ENCODE measurements at places on chromosomes 1 and 21. TPM values are rescaled to one million over a fixed set of nuclear protein-coding genes. Genes with fewer than 3 reads are reported as not detected.

Gene ACTL8
- not detected for total RNA-seq

Gene VAV3
- total RNA-seq = 0.88 TPM

Gene SLAMF9
- not detected for total RNA-seq

Gene DAB1
- not detected for total RNA-seq

Gene TOMM20
- total RNA-seq = 161 TPM

Gene NMNAT2
- total RNA-seq = 3.1 TPM

Gene OR10Z1
- not detected for total RNA-seq

Gene CYP4Z1
- not detected for total RNA-seq

Gene NBPF4
- not detected for total RNA-seq

Gene NKAIN1
- 3.3 TPM for total RNA-seq

Gene TNFRSF4
- not detected for total RNA-seq

Gene TSSK3
- total RNA-seq = 0.24 TPM

Gene MTARC1
- total RNA-seq = not detected

Gene SLC35F3
- not detected for total RNA-seq

Gene CA14
- total RNA-seq = not detected

Gene RBM11
- not detected for total RNA-seq

Gene FAM167B
- 5.8 TPM for total RNA-seq

Gene ZFYVE9
- total RNA-seq = 20.2 TPM

Gene IL24
- total RNA-seq = not detected

Gene LAD1
- total RNA-seq = 0.67 TPM

Gene DSCAM
- not detected for total RNA-seq

Gene USH2A
- total RNA-seq = 6.9 TPM

Gene LRRC7
- 0.28 TPM for total RNA-seq

Gene C1orf122
- total RNA-seq = 34.6 TPM

Gene FMN2
- 8.8 TPM for total RNA-seq

Gene KRTAP7-1
- not detected for total RNA-seq

Gene FCMR
- total RNA-seq = 3.6 TPM

Gene AMY2B
- not detected for total RNA-seq

Gene HJV
- not detected for total RNA-seq

Gene ZDHHC18
- total RNA-seq = 32.4 TPM

Gene H3-3A
- 466 TPM for total RNA-seq

Gene LIN9
- total RNA-seq = 25.6 TPM

Gene SLAMF8
- total RNA-seq = 0.48 TPM

Gene TNFRSF8
- total RNA-seq = not detected

Gene PGBD5
- total RNA-seq = 2.5 TPM

Gene SPRR4
- total RNA-seq = not detected

Gene CREB3L4
- 28.4 TPM for total RNA-seq

Gene C1QB
- total RNA-seq = not detected

Gene OR2T33
- not detected for total RNA-seq

Gene CELF3
- not detected for total RNA-seq

Gene TNFRSF1B
- not detected for total RNA-seq

Gene FABP3
- 9.0 TPM for total RNA-seq
